ENCODE measurements at places on chromosomes 1 and 21.

DNA sequence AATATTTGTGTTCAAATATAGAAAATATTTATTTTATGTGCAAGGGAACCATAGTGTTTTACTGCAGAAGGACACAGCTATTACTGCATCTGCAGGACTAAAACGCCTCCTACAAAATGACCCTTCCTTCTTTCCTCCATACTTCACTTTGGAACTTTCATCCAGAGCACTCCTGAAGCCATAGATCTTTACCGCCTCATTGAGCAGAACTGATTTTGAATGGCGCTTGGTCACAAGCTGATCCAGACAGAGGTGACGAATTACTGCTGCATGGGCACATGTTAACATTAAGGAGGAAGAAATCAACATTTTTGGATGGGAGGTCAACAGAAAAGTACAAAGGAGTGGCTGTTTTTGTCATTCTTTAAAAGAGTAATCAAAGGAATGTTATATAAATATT lies 931.6 kb downstream of the NCAM2 start:
- no peak for DNase-seq
- no peaks in the 10 kb centered on the region for H3K36me3 ChIP-seq
- H3K27me3 ChIP-seq = no peaks in the 10 kb centered on the region
- no peak overlapping the region for H3K27ac ChIP-seq
- H3K4me1 ChIP-seq = no peaks in the 10 kb centered on the region
- H3K4me3 ChIP-seq = no peak overlapping the region

GRCh38 chr1:46461809-46462448 lies 27.7 kb upstream of the DMBX1 start:
- DNase-seq = no peak
- no peaks in the 10 kb centered on the region for H3K27me3 ChIP-seq
- H3K4me3 ChIP-seq = no peak overlapping the region
- H3K4me1 ChIP-seq = peaks cover 2% of the 10 kb centered on the region

- no peaks in the 10 kb centered on the region for H3K27me3 ChIP-seq
- no peaks in the 10 kb centered on the region for H3K4me1 ChIP-seq
- no peaks in the 10 kb centered on the region for H3K36me3 ChIP-seq
- H3K4me3 ChIP-seq = peak overlapping the region; percentile 78
- peak overlapping the region; percentile 86 for H3K27ac ChIP-seq
- no peak for DNase-seq
These were observed 797 bp downstream of the WDR47 start for GRCh38 chr1:109040989-109041620.

GRCh38 chr1:212213784-212214183 lies 71.4 kb upstream of the PPP2R5A start:
- H3K27me3 ChIP-seq = no peaks in the 10 kb centered on the region
- H3K4me3 ChIP-seq = no peak overlapping the region
- H3K4me1 ChIP-seq = no peaks in the 10 kb centered on the region

- H3K4me3 ChIP-seq = peak overlapping the region; percentile 83
- peak overlapping the region; percentile 96 for H3K27ac ChIP-seq
- peaks cover 15% of the 10 kb centered on the region for H3K36me3 ChIP-seq
- peak; percentile 91 for DNase-seq
- H3K4me1 ChIP-seq = peaks cover 5% of the 10 kb centered on the region
These were observed 1.9 kb downstream of the DHRS3 start for GRCh38 chr1:12615865-12616708.

GRCh38 chr1:219528633-219529032 lies 84.3 kb downstream of the ZC3H11B start:
- H3K4me1 ChIP-seq = no peaks in the 10 kb centered on the region
- no peaks in the 10 kb centered on the region for H3K27me3 ChIP-seq
- no peak for DNase-seq
- no peak overlapping the region for H3K4me3 ChIP-seq
- H3K27ac ChIP-seq = no peak overlapping the region
- no peaks in the 10 kb centered on the region for H3K36me3 ChIP-seq

GRCh38 chr1:18614069-18614735 lies 16.4 kb upstream of the PAX7 start:
- H3K4me3 ChIP-seq = no peak overlapping the region
- H3K27ac ChIP-seq = no peak overlapping the region
- no peaks in the 10 kb centered on the region for H3K27me3 ChIP-seq
- no peaks in the 10 kb centered on the region for H3K36me3 ChIP-seq

DNA sequence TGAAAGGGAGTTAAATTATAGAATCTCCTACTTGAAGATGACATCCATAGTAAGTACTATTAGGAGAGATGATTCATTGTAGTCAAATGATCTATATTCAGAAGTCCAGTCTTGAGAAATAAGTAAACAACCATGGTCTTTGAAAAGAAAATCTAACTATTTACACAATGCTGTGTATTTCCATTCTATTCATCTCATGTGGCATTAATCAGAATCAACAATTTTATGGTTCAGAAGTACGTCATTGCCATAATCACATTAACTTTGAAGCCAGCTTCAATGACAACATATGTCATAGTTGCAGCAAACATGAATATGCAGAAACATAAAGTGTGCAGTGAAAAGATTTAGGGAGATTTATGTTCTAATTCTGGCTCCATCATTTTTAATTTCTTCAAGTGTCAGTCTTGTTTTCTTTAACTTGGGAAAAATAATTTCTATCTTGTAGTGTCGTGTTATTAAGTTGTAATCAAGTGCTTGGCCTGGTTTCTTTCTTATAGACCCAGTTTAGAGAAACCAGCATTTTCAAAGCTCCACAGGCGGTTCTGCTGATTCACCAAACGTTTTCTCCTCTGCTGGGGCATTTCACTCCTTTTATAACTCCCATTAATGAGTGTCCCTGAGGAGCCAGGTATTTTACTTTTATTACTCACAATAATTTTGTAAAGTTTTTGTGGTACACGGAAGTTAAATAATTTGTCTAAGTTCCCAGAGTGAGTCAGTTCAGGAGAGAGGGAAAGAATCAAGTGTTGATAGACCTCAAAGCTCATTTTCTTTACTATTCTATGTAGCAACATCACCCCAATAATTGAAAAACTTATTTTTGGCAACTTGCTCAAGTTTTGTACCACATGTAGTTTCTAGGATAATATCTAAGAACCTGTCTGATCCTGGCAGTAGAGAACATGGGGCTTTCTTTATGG lies 35.9 kb upstream of the PTGS2 start:
- H3K27ac ChIP-seq = no peak overlapping the region
- DNase-seq = no peak

DNA sequence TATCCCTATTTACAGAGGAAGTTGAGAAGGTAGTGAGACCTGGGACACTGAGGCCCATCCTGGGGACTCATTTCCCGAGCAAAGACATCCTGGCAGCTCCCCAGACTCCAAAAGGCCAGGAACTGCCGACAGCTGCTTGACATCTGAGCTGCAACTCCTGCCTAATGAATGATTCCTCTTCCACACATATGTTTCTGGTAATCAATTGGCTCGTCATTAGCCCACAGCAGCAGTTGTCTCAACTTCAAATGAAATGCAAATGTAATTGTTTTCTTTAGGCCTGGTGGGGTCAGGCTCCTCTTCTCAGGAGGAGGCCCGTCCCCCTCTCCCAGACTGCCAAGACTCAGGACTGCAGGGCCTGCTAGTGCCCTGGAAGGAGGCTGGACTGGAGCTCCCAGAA lies 61.8 kb upstream of the DISP3 start:
- DNase-seq = no peak
- no peaks in the 10 kb centered on the region for H3K36me3 ChIP-seq
- H3K27ac ChIP-seq = no peak overlapping the region

GRCh38 chr1:217910203-217910602 lies 279.1 kb downstream of the SPATA17 start:
- H3K27me3 ChIP-seq = no peaks in the 10 kb centered on the region
- DNase-seq = no peak
- H3K36me3 ChIP-seq = no peaks in the 10 kb centered on the region
- no peaks in the 10 kb centered on the region for H3K4me1 ChIP-seq
- no peak overlapping the region for H3K4me3 ChIP-seq

DNA sequence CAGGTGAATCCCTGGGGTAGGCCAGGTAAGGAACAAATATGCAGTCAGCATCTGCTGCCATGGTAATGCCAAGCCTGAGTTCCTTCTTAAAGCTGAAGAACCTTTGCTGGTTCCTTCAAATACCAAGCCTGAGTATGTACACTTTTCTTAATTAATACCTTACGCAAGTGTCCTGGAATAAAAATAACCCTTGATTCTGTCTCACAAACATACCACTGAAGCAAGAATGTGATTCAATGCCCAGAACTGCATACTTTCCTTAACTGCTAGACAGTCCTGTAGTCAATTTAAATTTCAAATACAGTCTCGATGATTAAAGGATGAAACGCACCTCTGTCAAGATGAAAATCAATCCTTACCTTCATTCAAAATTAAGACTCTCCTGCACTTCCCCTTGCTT lies 634.0 kb upstream of the CHRM3 start:
- H3K4me3 ChIP-seq = no peak overlapping the region
- H3K36me3 ChIP-seq = no peaks in the 10 kb centered on the region
- no peaks in the 10 kb centered on the region for H3K4me1 ChIP-seq
- H3K27me3 ChIP-seq = no peaks in the 10 kb centered on the region
- DNase-seq = no peak
- no peak overlapping the region for H3K27ac ChIP-seq

- H3K27me3 ChIP-seq = no peaks in the 10 kb centered on the region
- no peak overlapping the region for H3K27ac ChIP-seq
- H3K4me3 ChIP-seq = no peak overlapping the region
- H3K4me1 ChIP-seq = no peaks in the 10 kb centered on the region
These were observed 11.5 kb downstream of the COP1 start for GRCh38 chr1:176195547-176195946.

GRCh38 chr1:26787706-26788514 lies at the start of gene PIGV:
Gene PIGV, plus strand, starts transcription at chr1:26787950. Its CDS starts 2,866 bp downstream, at chr1:26790816.
- H3K27ac ChIP-seq = peak within 1 kb of the TSS; percentile 99
- H3K4me3 ChIP-seq = peak within 1 kb of the TSS; percentile 74

DNA sequence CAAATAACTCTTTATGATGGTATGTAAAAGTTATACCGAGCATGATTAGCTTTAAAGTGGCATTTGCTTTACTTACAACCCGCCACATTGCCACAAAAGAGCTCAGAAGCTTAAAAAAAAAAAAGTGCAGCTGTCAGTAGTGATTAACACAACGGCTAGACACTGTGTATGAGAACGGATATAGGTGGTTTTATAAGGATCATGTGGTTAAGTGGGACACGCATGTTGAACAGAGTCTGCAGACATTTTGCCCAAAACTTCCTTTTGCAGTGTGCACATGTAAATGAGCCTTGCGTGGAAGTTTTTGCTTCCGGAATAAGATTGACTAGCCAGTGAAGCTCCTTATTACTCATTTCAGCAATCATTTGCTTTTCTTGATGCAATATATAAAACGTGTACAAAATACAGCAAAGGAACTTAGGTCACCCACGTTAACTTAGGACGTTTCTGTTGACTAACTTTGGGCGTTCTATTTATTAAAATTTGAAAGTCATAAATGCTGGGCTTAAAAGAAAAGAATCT lies 58.7 kb upstream of the RGS1 start:
- no peaks in the 10 kb centered on the region for H3K27me3 ChIP-seq
- H3K4me1 ChIP-seq = peaks cover 4% of the 10 kb centered on the region
- no peak for DNase-seq
- no peak overlapping the region for H3K4me3 ChIP-seq

- peak overlapping the region; percentile 18 for H3K4me3 ChIP-seq
- peak; percentile 82 for DNase-seq
- H3K27me3 ChIP-seq = no peaks in the 10 kb centered on the region
- H3K4me1 ChIP-seq = peaks cover 11% of the 10 kb centered on the region
- H3K36me3 ChIP-seq = no peaks in the 10 kb centered on the region
- peak overlapping the region; percentile 95 for H3K27ac ChIP-seq
These were observed 34.6 kb upstream of the CTPS1 start for GRCh38 chr1:40944841-40945430.

- no peak overlapping the region for H3K27ac ChIP-seq
- DNase-seq = no peak
- H3K4me1 ChIP-seq = no peaks in the 10 kb centered on the region
- no peaks in the 10 kb centered on the region for H3K36me3 ChIP-seq
- H3K4me3 ChIP-seq = no peak overlapping the region
These were observed 51.8 kb downstream of the SLAMF6 start for GRCh38 chr1:160471253-160471652.

GRCh38 chr21:37008724-37009123 lies 2.2 kb downstream of the RIPPLY3 start:
- H3K36me3 ChIP-seq = no peaks in the 10 kb centered on the region
- H3K4me1 ChIP-seq = peaks cover 11% of the 10 kb centered on the region

DNA sequence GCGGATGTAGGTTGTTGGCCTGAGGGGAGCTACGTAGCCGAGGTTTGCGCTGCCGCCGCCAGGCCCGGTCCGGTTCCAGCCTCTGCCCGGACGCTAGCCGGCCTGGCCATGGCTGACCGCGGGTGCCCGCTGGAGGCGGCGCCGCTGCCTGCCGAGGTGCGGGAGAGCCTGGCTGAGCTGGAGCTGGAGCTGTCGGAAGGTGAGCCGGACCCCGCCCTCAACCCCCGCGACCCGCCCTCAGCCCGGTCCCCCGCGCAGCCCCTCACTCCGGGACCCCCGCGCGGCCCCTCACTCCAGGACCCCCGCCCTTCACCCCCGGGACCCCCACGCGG lies 299 bp downstream of the DIP2A start:
- peak overlapping the region; percentile 98 for H3K4me3 ChIP-seq
- no peaks in the 10 kb centered on the region for H3K27me3 ChIP-seq
- no peak for DNase-seq
- H3K4me1 ChIP-seq = peaks cover 18% of the 10 kb centered on the region
- H3K27ac ChIP-seq = peak overlapping the region; percentile 74

- no peak overlapping the region for H3K4me3 ChIP-seq
- no peak overlapping the region for H3K27ac ChIP-seq
- H3K36me3 ChIP-seq = no peaks in the 10 kb centered on the region
- H3K4me1 ChIP-seq = no peaks in the 10 kb centered on the region
- no peaks in the 10 kb centered on the region for H3K27me3 ChIP-seq
These were observed 1705.3 kb downstream of the NCAM2 start for GRCh38 chr21:22703521-22703920.

DNA sequence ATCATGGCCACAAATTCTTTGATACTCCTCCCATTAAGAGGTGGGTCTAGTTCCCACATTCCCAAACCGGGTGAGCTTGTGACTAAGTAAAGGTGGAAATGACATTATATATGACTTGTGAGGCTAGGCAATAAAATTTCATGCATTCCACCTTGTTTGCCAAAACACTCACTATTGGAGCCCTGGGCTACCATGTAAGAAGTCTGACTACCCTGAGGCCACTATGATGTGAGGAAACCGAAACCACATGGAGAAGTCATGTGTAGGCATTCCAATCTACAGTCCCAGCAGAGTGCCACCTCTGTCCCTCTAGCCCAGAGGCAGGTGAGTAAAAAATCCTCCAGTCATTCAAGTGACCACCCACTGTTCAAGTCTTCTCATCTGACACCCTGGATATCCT lies 17.9 kb upstream of the SMG7 start:
- H3K27me3 ChIP-seq = no peaks in the 10 kb centered on the region
- DNase-seq = no peak
- H3K36me3 ChIP-seq = no peaks in the 10 kb centered on the region
- no peak overlapping the region for H3K27ac ChIP-seq
- no peaks in the 10 kb centered on the region for H3K4me1 ChIP-seq
- no peak overlapping the region for H3K4me3 ChIP-seq

Data from ascending aorta (tissue), 2 donors.